ENCODE measurements at places on chromosomes 2 and 18.

GRCh38 chr2:176583607-176584006 is 314.4 kb downstream of the MTX2 start:
- no peak for DNase-seq

DNA sequence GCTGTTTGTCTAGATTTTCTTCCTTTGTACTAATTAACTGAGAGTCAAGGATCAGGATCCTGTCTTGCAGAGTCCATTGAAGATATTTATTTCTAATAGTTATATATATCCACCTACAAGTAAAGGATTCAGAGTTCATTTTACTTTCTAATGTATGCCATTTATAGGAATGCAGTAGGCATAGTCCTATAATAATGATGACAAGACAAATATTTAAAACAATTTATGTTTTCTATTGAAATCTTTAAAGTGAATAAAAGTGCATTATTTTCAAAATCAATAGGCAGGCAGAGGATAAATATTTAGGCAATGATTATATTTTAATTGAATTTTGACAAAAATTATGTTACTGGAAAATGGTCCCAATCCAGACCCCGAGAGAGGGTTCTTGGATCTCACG is 1430.8 kb upstream of the NXPH2 start:
- DNase-seq, result no peak

DNA sequence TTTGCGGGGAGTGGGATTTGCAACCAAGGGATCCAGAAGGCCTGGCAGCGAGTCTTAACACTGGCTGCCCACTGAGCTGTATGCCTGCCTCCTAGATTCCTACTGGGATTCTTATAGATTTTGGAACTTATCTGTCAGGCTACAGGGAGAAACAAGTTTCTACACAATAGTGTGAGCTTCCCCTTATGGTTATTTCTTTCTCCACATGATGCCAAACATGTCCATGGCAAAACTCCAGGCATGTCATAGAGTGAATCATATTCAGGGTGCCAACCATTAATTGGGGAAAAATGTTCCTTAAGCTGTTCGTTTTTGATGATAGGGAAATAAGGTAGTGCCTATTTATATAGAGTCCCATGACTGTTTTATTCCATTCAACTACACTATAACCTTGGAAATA is 1185.2 kb upstream of the CELF4 start:
- no peak for DNase-seq

GRCh38 chr2:231554327-231554726 is 24.1 kb upstream of the NMUR1 start:
- DNase-seq, result no peak

GRCh38 chr2:27073782-27074181 is 2.3 kb upstream of the OST4 start:
- DNase-seq, result no peak

DNA sequence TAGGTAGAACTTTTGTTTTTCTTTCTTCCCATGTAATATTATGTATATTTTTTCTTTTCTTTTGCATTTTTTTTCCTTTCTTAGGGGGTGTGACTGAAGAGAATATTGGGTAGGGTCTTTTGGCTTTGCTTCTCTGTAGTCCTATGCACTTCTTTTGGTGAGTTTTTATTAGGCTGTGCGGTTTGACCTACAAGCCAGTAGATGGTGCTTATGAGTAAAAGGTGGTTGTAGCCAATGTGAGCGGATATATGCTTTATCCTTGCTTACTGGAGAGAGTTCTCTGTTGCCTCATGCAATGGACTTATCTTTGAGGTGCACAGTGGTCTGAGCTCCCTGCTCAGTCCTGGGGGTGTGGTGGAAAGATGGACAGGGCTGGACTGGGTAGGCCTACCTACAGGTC is 52.7 kb downstream of the DSEL start:
- no peak for DNase-seq

DNA sequence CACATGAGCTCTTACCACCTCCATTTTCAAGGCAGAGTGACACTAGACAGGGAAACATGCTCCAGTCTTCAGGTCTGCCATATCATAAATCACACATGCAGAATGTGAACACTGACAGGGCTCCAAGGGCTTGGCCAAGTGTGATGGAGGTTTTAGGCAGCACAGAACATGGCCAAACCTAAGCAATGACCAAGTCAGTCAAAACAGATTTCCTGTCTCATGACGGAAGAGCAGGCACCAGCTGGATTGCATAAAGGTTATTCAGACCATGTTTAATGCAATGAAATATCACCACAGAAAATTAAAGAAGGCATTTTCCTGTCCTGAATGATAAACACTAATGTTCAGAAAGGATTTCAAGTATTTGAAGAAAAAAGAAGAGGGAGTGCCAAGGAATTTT is 72.5 kb downstream of the SUMO1 start:
- DNase-seq, result peak; percentile 33

DNA sequence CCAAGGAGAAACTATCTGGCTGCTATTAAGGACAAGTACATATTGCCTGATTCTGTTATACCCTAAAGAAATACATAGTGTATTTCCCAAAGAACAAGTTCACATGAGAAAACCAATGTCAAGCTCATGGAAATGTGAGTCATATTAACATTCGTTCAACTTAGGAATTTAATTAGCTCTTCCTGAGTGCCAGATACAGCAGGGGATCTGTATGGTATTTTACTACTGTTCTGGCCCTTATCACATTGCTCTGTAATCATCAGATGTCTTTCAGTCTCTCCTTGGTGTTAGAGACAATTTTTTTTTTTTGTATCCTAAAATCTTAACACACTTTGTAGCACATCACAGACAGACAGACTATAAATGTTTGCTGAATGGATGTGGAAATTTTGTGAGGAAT is 395.0 kb upstream of the CRIM1 start:
- no peak for DNase-seq

DNA sequence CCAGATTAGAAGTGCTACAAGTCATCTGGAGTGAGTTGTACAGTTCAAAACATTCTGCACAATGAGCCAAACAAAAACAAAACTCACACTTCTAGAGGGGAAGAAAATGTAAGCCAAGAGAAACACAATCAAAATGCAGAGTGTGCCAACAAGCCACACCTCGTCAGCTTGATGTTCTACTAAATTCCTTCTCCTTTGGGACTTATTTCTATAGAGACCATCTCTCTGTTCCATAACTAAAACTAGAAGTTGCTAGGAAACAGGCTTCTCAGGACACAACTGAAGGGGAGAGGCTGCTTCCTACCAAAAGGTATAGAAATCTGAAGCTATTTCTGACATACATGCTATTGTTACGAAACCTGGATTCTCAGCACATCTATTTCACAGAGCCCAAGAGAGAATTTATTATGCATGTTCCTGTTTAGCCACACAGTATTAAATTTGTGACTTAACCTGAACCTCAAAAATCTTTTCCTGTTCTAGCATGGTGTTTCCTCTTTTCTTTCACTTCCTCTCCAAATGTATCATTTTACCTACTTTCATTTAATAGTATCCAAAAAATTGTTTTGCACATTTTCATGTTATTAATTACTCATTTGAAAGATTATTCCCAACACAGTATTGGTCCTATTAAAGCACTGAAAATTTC is 211.4 kb upstream of the CCDC150 start:
- peak; percentile 12 for DNase-seq

- DNase-seq, result no peak
Observed at GRCh38 chr18:5627776-5628511, 84.1 kb upstream of the EPB41L3 start.

DNA sequence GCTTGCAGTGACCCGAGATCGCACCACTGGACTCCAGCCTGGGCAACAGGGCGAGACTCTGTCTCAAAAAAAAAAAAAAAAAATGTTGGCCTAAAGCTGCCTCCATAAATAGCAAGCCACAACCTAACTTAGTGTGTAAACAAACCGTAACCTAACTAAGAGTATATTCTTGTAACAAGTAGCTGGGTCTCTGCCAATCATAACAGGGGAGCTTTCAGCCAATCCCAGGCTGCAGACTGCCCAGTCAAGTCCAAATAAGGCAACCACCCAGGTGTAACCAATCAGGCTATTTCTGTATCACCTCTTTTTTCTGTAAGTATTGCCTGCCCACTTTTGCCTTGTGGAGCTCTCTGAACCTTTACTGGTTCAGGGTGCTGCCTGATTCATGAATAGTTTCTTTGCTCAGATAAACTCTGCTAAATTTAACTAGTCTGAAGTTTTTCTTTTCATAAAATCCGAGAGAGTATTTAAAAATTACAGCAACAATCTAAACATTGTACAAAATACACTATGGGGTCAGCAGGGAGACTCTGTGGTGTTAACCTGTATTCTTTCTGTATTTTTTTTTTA is 4.5 kb downstream of the PSTPIP2 start:
- DNase-seq, result no peak

DNA sequence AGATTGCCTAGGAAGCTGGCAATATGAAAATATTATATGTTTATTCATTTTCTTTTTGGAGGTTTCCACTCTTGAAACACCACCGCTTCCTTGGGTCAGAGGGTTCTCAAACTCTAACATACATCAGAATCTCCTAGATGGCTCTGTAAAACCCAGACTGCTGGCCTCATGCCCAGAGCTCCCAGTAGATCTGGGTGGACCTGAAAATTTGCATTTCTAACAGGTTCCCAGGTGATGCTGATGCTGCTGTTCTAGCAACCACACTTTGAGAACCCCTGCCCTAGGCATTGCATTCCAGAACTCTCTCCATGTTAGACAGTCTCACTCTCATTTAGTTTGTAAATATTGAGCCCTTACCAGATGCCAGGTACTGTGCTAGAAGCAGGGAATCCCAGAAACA is 139.4 kb downstream of the FAM210A start:
- no peak for DNase-seq

GRCh38 chr2:239920693-239921365 is 104.3 kb downstream of the NDUFA10 start:
- no peak for DNase-seq

- DNase-seq, result no peak
Observed at GRCh38 chr2:176098366-176099158, 1.0 kb upstream of the HOXD12 start.

GRCh38 chr2:150791567-150791966 is 304.1 kb upstream of the RND3 start:
- no peak for DNase-seq

GRCh38 chr2:215614296-215614695 is 178.4 kb upstream of the FN1 start:
- DNase-seq, result no peak

DNA sequence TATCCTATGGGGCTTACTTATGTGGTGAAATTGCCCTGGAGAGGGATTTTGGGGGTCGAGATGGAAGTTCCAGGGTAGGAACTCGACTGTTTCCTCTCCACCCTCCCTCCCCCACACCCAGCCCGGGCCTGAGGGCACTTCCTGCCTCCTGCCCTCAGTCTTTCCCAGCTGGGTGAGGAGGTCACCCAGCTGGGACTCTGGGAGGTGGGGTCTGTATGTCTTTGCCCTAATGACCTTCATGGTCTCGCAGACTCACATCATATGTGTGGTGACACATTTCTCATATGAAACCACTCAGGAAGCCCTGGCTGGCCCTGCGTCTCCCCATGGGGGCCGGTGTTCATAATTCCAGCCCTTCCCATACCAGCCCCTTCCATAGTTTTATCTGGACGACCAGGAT is 12.4 kb downstream of the ATOH8 start:
- no peak for DNase-seq

GRCh38 chr18:56021136-56021808 is 433.3 kb upstream of the TCF4 start:
- no peak for DNase-seq

- no peak for DNase-seq
Observed at GRCh38 chr2:238313289-238313990, 6.9 kb upstream of the TRAF3IP1 start.

DNA sequence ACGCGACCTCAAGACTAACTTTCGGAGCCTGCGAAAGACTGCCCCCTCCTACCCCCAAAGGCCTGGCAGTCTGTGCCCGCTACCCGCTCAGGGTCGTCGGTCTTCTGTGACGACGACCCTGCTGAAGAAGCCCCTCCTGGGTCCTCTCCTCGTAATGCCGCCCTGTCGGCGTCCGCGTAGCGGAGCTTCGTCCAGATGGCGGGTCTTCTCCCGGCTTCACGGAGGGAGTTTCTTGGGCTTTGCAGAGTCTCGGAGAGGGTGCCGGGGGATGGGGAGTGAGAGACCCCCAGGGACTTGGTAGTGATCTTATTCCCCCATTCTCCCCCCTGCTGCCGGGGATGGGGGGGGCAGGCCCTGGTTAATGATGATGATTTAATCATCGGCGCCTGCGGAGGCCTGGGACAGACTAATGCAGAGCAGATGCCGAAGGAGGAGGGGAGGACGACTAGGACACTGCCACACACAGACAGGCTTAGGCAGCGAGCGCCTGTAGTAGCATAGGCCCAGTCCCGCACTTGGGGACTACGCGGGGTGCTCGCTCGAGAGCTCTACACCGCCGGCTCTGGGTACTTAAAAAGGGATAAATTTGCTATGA is 528 bp upstream of the PCGF1 start:
- DNase-seq, result peak; percentile 76

- no peak for DNase-seq
Observed at GRCh38 chr2:241978670-241979069, 109.1 kb downstream of the RTP5 start.

DNA sequence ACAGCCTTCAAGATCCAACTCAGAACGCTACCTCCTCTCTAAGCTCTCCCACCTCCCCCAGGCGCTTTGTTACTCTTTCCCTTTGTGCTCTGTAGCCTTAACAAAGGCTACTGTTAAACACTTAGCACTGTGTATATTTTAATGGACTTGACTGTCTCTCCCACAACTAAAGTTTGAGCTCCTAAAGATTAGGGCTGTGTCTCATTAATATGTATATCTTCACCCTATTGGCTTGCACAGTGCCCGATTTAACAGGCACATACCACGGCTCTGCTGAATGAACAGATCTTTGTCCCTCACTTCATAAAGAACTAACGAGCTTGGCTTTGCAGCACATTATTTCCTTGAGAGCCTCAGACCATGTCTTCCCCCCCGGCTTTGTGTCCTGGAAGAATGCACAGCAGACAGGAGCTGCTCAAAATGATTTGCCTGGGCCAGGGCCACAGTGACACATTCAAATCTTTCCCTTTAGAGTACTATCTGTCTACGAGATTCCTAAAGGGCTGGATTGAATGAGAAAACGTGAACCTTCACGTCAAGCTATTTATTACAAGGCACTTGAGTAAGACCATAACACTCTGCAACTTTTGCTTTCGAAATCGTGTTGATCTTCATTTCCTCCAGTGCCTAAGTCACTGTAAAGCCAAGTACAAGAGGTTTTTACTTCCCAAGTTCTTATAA is 22.1 kb downstream of the ABHD3 start:
- DNase-seq, result peak; percentile 12

DNA sequence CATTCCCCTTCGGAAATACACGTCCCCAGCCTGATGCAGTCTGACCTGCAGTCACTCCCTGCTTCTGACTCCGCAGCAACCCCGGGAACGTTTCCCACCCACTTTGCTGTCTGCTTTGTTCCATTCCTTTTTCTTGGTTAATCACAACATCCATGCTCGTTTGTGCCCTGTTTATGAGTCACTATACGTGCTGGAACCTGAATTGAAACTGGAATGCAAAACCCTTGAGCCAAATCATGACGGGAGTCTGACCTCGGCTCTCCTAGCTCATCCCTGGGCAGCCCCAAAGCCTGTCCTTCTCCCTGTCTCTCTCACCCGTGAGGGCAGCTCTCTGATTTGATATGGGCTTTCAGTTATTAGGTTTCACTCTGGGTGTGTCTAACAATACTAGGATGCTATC is 57.1 kb upstream of the RNF152 start:
- peak; percentile 56 for DNase-seq

All from adipocyte (in vitro differentiated cells).